ENCODE measurements at places on chromosomes 12 and 14.

GRCh38 chr14:58107947-58108552 lies 44.0 kb downstream of the ARMH4 start:
- DNase-seq, result peak; percentile 16

- no peak for DNase-seq
Measured at GRCh38 chr12:233615-233968, 19.6 kb upstream of the SLC6A12 start.

DNA sequence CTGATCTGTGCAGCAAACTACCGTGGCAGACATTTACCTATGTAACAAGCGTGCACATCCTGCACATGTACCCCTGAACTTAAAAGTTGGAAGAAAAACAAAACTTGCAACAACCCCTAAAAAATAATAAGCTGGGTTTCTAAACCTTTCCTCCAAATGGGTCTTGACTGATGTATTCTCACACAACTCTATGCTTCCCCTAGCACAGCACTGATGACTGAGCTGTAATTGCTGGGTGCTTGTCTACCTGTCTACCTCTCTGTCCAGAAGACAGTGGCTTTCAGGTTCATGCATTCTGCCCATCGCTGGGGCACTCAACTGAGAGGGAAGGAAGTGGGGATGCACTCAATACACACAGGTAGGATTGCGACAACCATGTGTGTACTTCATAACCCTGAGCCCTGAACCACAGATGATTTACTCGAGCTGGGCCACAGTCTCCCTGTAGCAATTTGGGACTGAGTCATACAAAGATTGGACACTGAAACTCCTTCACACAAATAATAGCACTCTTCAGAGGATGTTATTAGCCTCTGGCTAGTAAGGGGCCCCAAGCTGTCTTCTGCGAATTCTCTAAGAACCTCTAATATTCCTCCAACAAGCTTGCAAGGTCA lies 44.8 kb upstream of the TMPO start:
- no peak for DNase-seq

- peak; percentile 40 for DNase-seq
Measured at GRCh38 chr14:104985675-104986486, at the start of gene CLBA1. Gene CLBA1, plus strand, starts transcription at chr14:104985788. Its CDS starts 644 bp downstream, at chr14:104986432.

DNA sequence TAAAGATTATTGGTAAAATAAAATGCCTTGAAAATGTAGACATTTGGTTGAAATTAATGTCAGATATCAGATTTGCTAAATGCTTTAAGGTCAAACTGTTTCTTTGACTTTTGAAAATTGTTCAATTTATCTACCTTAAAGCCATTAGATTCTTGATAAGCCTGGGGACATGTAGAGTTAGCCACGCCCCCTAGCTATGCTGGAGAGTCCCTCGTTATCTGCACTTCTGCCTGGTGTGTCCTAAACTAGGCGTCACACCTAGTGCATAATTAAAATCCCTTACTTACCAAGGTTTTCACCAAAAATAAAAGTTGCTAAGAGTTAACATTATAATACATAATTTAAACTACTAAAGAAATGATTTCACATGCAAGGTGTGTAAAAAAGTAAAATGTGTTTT lies 79.5 kb downstream of the EGLN3 start:
- no peak for DNase-seq

- DNase-seq, result no peak
Measured at GRCh38 chr12:1343422-1343821, 251.0 kb downstream of the FBXL14 start.

DNA sequence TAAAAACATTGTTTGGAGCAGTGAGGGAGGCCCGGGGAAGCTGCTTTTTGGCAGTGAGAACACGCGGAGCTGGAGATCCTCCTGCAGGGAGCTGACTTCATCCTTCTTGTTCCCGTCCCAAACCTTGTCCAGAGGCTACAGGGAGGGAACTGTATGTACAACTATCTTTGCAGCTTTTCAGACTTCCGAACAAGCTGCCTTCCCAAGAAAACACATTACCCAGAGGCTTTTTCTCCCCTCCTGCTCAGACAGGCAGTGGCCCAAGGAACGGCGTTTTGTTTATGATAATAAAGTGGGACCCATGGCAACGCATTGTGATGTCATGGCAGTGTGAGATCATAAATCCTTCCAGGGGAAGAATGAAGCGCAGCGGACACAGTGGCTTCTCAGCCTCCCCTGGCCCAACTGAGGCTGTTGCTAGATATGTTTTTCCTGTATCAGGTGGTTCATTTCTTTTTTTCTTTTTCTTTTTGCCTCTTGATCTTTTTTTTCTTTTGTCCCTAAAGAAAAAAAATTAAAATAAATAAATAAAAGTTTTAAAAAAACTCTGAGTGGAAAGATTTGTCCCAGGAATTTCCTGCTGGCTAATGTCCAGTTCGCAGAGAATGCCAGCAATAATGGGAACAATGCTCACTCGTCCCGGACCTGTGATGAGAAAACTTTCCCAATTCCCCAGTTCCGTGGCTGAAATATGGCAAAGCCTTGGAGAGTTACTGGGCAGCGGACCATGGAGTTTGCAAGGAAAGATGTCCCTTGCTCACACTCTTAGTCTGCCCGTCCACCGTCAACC lies 103.4 kb upstream of the MAP1LC3B2 start:
- no peak for DNase-seq

GRCh38 chr12:125794401-125794800 lies 729.2 kb downstream of the AACS start:
- DNase-seq, result no peak

DNA sequence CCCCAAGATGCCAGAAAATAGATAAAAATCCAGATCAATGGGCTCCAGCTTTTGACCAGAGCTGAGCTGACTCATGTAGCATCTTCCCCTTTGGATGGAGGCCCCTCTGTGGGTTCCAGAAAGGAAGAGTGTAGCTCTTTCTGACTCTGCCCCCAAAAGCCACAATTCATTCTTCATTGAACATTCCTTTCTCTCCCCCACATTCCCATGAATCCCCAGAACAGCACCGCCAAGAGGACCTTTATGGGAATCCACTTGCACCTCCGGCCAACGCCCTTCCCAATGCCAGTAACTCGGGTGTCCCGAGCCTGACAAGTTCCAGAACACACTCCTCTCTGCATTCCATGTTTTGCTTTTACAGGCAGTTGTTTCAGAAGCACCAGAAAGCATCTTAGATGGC lies 210.6 kb upstream of the DIO3 start:
- no peak for DNase-seq

DNA sequence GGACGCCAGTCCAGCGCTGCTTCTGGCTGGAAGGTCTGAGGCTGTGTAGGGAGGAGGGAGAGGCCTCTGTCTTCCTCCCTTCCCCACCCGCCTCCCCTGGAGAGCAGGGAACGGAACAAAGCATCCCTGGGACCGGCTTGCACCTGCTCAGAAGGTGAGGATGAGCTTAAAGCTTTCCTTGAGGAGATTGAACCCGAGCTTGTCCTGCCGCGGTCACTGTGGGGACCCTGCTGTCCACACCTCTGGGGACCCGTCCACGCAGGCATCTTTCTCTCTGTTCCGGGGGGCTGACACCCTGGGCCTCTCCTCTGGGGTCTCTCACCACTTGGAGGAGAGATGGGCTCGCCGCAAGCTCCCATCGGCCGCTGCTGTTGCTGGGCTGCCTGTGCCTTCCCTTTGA lies 33.2 kb upstream of the SFSWAP start:
- no peak for DNase-seq
